ENCODE measurements at places on chromosomes 7 and 10. TPM values are rescaled to one million over a fixed set of nuclear protein-coding genes. Genes with fewer than 3 reads are reported as not detected.

DNA sequence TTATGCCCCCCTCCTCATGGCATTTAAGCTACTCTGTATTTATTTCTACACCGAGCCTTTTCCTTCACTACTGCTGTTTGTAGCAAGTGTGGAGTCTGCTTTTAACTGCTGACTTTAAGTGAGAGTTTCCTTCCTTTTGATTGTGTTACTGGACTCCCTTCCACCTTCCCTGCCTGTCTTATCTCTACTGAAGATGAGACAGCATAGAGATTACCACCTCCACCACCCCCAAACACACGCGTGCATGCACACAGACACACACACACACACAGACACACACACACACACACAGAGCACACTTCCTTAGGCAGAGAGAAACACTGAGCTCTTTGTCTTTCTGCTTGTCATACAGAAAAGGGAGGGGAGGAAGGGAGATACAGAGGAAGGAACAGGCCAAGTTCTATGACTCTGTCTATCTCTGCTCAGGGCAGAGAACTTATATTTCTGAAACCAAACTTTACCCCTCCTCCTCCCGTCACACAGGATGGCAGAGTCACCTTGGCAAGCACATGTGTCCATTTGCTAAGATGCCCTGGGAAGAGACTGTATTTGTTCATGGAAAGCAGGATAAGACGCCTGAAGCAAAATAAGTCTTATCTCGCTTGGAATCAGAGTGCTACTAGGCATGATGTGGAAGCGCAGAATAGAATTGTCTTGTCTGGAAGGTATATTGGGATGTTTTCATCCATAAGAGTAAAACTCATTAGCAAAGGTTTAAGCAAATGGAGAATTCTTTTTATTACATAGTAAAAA is 81.8 kb upstream of the CAV2 start:
- H3K36me3 ChIP-seq = no peaks in the 10 kb centered on the region
- DNase-seq = no peak
- H3K4me3 ChIP-seq = no peak overlapping the region

- H3K4me1 ChIP-seq = no peaks in the 10 kb centered on the region
- H3K4me3 ChIP-seq = no peak overlapping the region
- H3K27ac ChIP-seq = no peak overlapping the region
- no peaks in the 10 kb centered on the region for H3K36me3 ChIP-seq
Measured at GRCh38 chr10:76492678-76493472, 1061.5 kb downstream of the LRMDA start.

GFRA1 gene
- not detected for total RNA-seq

DNA sequence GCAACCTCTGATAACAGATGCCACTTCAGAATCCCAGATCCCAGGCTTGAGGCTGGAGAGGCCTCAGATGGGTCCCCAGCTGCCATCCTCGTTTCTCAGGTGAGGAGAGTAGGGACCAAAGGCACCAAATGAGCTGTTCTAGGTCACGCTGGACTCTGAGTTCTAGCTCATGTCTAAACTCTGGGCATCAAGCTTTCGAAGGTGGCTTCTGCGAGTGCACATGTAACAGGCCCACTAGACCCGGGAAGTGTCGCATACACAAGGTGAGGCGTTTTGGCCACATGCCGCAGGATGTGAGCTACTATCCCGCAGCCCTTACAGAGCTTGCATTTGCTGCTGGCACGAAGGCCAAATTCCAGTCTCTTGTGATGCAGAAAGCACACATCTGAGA is 355.1 kb upstream of the SHH start:
- DNase-seq = no peak
- H3K4me1 ChIP-seq = no peaks in the 10 kb centered on the region
- no peak overlapping the region for H3K4me3 ChIP-seq

DNA sequence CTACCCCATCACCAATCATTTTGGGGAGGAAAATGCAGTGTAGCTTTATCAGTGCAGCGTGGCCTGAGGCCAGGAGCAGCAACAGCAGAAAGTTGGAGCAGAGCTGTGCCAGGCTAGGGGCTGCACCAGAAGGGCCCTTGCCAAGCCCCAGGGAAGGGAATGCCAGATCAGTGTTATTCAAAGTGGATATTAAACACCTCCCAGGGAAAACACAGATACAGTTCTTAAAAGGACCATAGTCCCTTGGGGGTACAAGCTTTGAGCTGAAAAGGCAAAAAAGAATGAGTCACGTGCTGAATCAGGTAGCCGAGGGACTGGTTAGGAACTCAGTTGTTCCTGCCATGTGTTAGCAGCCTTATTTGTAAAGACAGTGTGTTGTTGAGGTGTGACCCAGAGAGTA is 54.0 kb downstream of the GSDME start:
- H3K4me1 ChIP-seq = no peaks in the 10 kb centered on the region
- DNase-seq = no peak
- no peaks in the 10 kb centered on the region for H3K36me3 ChIP-seq
- no peak overlapping the region for H3K27ac ChIP-seq
- no peaks in the 10 kb centered on the region for H3K27me3 ChIP-seq

GCK gene
- total RNA-seq = not detected

GRCh38 chr7:55280031-55280454 is 85.1 kb upstream of the LANCL2 start:
- no peaks in the 10 kb centered on the region for H3K4me1 ChIP-seq
- no peaks in the 10 kb centered on the region for H3K27me3 ChIP-seq
- no peak overlapping the region for H3K4me3 ChIP-seq
- H3K27ac ChIP-seq = no peak overlapping the region

DNA sequence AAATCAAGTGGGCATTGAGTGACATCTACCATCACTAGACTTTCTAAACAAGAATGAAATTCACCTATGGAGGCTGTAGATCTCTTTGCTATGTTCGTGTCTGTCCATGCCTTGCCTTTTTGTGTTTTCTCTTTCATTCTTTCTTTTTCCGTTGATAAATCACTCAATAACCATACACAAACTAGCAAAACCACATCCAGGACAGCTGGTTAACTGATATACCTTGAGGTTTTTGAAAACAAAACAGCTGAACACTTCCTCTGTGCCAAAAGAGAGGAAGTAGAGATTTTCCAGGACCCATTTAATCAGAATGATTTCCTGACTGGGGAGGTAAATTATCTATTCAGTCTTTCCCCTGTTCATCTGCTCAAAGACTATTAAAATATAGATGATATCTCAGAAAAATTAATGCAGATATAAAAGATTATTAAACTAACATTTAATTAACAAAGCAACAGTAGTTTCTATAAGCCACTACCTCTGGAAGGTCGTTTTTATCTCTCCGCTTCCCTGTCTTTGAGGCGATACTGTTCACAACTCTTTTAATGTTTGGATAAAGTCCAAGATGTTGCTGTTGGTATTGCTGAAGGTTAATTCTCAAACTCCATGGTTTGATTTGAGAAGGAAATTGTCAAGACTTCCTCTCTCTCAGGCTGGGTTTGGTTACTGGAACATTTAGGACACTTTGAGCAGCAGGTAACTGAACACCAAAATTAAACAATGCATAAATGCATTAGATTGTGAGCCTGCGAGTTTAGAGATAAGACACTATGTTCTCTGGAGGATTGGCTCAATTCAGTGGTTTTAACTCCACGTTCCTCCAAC is 24.4 kb upstream of the C10orf67 start:
- peaks cover 54% of the 10 kb centered on the region for H3K4me1 ChIP-seq
- H3K36me3 ChIP-seq = no peaks in the 10 kb centered on the region
- H3K27ac ChIP-seq = no peak overlapping the region
- H3K4me3 ChIP-seq = no peak overlapping the region
- peak; percentile 58 for DNase-seq
- no peaks in the 10 kb centered on the region for H3K27me3 ChIP-seq

RBM33 gene
- total RNA-seq = 167 TPM

CFAP70 gene
- total RNA-seq = 3.8 TPM

DNA sequence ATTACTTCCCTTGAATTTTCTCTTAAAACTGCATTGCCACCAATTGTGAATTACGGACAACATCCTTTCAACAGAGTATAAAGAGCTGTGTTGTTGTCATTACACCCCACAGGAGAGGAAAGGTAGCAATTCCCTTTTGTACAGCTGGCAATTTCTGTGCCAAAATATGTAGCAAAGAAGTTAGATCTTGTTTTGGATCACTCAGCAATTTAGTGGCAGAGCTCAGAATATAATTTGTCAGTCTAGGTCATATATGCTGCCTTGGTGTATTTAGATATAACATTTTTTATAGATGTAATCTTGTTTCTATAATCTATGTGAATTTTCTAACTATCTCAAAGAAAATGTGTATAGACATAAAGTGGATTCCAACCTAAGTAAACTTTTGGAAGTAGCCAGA is 38.8 kb downstream of the NRBF2 start:
- no peaks in the 10 kb centered on the region for H3K27me3 ChIP-seq
- no peak overlapping the region for H3K4me3 ChIP-seq
- DNase-seq = no peak
- H3K27ac ChIP-seq = no peak overlapping the region
- H3K4me1 ChIP-seq = peaks cover 4% of the 10 kb centered on the region

- H3K4me1 ChIP-seq = no peaks in the 10 kb centered on the region
- H3K36me3 ChIP-seq = no peaks in the 10 kb centered on the region
- H3K27ac ChIP-seq = no peak overlapping the region
- H3K27me3 ChIP-seq = no peaks in the 10 kb centered on the region
- H3K4me3 ChIP-seq = no peak overlapping the region
Measured at GRCh38 chr7:11858026-11858425, 26.0 kb upstream of the THSD7A start.

All from CD4-positive, alpha-beta memory T cell (primary cell).